ENCODE measurements at places on chromosomes 11 and 22.
A peak's percentile ranks its signal among the peaks of the same experiment; 100 is the strongest.

GRCh38 chr11:6619004-6619745 lies at the start of gene TPP1:
Gene TPP1, minus strand, starts transcription at chr11:6619422. Its CDS starts 22 bp downstream, at chr11:6619400.
- DNase-seq, result peak; percentile 82

DNA sequence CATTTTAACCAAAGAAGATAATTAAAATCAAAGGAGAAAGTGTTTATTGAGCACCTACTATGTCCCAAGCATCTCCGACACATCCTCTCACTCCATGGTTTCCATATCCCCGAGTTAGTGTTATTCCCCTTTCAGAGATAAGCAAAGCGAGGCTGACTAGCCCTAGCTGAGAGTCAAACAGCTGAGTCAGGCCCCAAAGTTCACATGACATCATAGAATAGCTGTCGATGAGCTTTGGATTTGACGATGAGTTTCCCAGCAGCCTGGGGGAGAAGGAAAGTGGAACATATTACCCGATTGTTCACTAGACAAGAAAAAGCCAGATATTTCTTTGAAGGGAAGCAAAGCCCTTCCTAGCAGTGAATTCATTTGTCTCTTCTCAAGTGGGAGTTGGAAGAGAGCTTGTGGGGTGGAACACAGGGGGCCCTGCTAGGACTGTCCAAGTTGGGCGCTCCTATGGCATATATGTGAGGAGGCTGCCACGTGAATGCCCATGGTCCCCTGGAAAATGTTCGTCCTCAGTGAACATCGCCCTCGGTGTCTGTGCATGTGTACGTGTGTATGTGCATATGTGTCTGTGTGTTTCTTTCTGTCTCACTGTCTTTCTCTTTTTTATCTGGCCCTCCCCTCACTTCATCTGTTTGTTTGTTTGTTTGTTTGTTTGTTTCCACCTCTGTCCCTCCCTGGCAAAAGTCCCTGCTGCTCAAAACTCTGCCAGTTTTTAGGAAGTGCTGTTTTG lies 493 bp upstream of the CYTH4 start:
- no peak for DNase-seq

DNA sequence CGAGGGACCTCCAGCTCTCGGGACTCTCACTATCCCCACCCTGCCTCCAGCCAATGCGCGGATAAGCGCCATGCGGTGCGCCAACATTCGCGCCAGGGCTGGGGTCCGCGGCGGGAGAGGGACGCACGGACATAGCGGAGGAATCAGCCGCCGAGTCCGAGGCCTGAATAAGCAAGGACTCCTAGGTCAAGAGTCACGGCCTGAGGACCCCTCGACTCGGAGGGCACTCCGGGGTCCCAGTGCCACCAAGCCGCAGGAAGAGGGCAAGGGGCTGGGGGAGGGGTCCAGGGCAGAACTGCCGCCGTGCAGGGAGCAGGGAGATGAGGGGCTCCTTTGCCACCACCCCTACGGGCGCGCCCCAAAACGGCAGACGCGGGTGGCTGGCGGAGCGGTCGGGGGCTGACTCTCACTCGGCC lies 552 bp downstream of the DSCAML1 start:
- no peak for DNase-seq

GRCh38 chr11:95699631-95700470 lies 89.7 kb downstream of the FAM76B start:
- DNase-seq, result no peak

- no peak for DNase-seq
Observed at GRCh38 chr11:3182462-3182852, 17.3 kb upstream of the OSBPL5 start.

- no peak for DNase-seq
Observed at GRCh38 chr11:31966846-31967245, 124.0 kb upstream of the RCN1 start.

GRCh38 chr11:85313741-85314140 lies 313.4 kb downstream of the DLG2 start:
- no peak for DNase-seq

- DNase-seq, result peak; percentile 41
Observed at GRCh38 chr22:19291580-19292457, at the start of gene CLTCL1. Gene CLTCL1, minus strand, starts transcription at chr22:19291719. Its CDS starts 78 bp downstream, at chr22:19291641.

GRCh38 chr11:15233371-15234165 lies 118.8 kb downstream of the INSC start:
- no peak for DNase-seq

GRCh38 chr11:102451041-102451680 lies 1.4 kb downstream of the TMEM123 start:
- DNase-seq, result no peak

- DNase-seq, result no peak
Observed at GRCh38 chr11:2750101-2750681, 50.4 kb upstream of the KCNQ1OT1 start.

- no peak for DNase-seq
Observed at GRCh38 chr11:95711945-95712221, 77.7 kb downstream of the FAM76B start.

- no peak for DNase-seq
Observed at GRCh38 chr11:62201376-62201775, 7.1 kb upstream of the SCGB2A1 start.

DNA sequence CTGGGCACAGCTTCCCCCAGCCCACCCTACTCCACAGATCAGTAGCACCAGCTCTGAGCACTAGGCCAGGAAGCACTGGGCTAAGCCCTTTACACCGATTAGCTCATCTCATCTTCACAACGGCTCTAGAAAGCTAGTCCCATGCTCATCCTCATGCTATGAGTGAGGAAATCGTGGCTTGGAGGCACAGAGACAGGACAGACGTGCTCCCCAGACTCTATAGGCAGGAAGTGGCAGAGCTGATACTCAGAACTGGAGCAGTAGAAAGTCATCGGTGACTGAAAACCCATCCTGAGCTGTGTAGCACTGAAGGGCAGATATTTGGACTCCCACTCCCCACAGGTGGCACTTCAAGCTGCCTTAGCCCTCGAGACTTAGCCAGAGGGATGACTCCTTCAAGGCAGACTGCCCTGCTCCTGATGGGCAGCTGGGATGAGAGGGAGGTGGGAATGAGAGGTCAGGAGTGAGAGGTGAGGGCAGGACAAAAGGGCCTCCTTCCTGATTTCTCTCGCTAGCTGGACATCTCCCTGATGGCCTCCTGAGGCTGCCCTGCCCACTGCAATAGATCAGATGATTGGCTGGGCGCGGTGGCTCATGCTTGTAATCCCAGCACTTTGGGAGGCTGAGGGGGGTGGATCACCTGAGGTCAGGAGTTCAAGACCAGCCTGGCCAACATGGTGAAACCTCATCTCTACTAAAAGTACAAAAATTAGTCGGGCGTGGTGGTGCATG lies 9.7 kb downstream of the CD5 start:
- no peak for DNase-seq

DNA sequence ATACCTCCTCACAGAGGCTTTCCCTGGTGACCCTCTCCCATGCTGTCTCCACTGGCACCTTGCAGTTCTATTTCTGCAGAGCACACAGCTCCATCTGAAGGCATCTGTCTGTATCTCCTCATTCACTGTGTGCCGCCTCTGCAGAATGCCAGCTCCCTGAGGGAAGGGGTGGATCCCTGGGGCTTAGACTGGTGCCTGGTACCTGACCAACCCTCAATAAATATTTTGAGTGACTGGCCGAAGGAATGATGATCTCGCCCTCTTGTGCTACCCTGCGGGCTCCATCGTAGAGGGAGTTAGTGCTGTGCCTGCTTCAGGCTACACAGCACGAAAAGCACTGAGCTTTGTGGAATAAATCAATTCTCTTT lies 1.6 kb downstream of the CBX7 start:
- DNase-seq, result no peak

DNA sequence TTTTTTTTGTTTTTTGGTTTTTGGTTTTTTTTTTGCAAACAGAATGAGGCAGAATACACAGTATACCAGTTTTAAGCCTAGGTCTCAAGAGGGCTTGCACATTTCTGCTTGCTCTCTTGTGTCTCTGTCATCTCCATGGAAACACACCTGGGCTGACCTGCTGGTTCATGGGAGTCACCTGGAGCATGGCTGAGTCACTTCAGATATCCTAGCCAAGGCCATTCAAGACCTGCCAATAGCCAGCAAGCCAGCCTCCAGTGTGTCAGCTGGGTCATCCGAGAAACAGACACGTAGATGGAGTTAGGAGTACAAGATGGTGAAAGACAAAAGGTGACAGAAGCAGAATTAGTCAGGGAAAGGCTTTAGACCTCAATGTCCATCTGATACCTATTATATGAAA lies 124.2 kb upstream of the SEZ6L start:
- no peak for DNase-seq
